ENCODE measurements at places on chromosomes 1 and 21.

- DNase-seq = no peak
These were observed 36.3 kb upstream of the MYOCOS start for GRCh38 chr1:171585715-171586114.

- DNase-seq = no peak
These were observed 65.1 kb upstream of the BMP8A start for GRCh38 chr1:39426346-39426745.

- no peak for DNase-seq
These were observed 35.1 kb upstream of the SEC16B start for GRCh38 chr1:178004926-178005391.

DNA sequence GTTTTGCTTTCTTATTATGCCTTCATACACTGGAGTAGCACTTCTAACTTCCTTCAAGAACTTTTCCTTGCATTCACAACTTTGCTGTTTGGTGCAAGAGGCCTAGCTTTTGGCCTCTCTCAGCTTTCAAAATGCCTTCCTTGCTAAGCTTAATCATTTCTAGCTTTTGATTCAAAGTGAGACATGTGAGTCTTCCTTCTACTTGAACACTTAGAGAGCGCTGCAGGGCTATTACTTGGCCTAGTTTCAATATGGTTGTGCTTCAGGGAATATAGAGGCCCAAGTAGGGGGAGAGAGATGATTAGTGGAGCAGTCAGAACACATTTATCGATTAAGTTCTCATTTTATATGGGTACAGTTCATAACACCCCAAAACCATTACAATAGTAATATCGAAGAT, 12.4 kb downstream of the ANGEL2 start:
- DNase-seq = no peak

- no peak for DNase-seq
These were observed 165.6 kb downstream of the PHTF1 start for GRCh38 chr1:113593550-113594297.

GRCh38 chr1:243234978-243235647, 20.0 kb downstream of the CEP170 start:
- no peak for DNase-seq

DNA sequence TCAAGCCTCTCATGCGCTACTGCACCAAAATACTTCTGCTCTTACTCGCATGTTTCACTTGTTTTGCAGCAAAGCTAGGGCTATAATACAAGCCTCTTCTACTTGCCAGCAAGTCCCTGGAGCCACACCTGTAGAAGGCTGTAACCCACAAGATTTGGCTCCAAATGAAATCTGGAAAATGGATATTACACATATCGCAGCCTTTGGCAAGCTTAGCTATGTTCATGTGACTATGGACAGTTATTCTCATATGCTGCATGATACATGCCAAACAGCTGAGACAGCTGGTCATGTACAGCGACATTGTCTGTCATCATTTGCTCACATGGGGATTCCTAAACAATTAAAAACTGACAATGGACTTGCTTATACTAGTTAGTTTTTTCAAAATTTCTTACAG, 270.3 kb downstream of the COL11A1 start:
- DNase-seq = no peak

DNA sequence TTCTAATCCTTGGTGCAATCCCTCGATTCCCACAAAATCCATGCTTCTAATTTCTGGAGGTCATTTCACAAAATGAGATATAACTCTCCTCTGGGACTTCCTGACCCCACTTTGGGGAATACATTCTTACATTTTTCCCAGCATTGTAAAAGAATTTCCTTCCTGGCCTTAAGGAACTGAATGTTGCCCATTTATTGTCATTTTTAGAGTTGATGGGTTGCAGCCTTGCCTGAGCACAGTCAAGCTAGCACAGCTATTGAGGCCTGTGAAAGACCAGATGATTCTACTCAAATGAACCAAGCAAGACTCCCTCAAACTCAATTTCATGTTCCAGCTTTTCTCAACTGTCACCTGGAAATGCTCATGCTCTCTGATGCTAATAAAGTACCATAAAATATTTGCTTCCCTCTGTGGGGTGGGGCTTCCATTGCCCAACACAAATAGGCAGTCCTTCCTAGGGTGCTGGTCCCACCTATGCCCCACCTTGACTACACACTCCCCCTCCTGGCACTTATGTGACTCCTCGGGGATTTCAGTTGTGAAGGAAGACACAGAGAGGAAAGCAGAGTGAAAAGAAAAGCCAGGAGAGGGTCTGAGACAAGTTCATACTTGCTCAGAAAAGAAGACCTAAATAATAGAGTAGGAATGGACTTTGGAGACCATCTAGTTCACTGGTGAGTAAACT, 24.0 kb upstream of the CDC7 start:
- DNase-seq = no peak

DNA sequence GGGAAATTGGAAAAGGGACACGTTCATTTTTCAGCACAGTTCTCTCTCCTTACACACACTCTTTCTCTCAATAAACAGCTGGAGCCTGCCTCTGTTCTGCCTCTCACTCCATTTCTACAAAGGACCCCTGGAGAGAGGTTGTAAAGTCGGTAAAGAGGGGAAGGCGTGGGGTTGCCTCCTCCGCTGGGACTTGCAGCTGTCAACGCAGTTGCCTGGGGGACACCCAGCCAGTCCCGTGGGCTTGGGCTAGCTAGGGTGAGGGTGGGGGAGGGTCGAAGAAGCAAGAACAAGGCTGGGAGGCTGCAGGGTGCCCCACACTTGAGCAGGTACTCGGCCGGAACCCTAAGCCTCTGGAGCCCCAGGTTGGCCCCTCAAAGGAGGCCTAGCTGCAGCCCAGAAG, 27.6 kb downstream of the C1orf216 start:
- no peak for DNase-seq

- DNase-seq = no peak
These were observed 10.7 kb upstream of the C1QTNF12 start for GRCh38 chr1:1256956-1257871.

DNA sequence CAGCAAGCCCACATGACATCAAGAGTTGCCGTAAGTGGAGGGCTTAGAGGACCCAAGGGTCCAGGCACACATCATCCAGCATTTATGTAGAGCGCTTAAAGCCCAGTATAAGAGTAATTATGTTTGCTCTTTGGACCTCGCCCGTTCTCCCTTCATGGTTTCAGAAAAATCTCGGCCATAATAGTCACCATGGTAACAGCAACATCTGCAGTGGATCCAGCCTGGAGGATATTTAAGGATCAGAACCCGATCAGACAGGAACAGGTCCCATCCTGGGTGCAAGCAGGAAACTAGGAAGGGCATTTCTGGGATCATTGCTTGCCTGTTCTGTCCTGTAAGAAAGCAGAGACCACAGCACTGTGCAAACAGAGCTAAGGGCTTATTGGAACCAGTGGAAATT, 89.9 kb upstream of the KAZN start:
- DNase-seq = no peak

DNA sequence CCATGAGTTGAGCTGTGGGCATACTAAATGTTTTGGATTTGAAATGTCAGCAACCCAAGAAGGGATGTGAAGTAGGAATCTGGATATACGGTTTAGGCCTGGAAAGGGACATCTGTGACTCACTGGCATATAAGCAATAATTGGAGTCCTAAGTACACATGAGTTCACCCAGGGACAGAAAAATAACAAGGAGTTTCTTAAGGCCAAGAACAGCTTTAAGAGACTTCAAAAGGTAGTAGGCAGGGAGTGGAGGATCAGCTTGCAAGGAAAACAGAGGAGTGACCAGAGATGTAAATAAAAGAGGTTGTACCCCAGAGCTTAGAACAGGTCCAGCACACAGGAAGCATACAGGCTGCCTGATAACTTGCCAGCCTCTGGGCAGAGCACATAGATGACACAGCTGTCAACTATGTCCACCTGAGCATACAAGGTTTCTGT, 28.1 kb downstream of the TMEM50B start:
- DNase-seq = no peak

GRCh38 chr1:48246727-48247126, 24.2 kb downstream of the SLC5A9 start:
- no peak for DNase-seq

DNA sequence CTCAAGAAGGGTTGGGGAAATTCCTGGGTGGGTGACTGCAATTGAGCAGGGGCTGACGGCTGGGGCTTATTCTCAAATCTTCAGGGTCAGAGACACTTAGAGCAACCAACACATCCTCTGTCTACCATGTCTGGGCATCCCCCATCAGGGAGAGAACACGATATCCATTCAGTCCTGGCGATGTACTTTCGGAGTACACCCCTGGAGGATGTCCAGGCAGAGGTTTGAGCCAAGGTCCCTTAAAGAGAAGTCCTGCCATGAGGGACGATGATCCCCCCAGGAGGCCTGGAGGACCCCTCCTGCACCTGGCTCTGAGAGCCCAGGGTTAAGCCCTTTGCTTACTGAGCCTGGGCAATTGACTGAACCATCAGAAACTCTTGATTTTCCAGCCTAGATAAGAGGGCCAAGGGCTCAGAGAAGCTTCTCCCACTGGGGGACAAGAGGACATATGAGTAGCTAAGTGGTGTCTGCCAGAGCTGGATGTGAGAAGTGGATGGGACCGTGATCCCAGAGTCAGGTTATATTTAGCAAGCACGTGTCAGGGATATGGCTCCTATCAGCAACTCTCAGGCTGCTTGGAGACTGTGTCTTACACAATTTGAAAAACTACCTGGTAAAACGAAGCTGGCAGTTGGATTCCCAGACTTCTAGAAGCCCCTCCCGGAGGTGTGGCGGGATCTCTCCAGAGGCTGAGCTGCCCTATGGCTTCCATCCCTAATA, 253.3 kb upstream of the VAMP3 start:
- DNase-seq = no peak

DNA sequence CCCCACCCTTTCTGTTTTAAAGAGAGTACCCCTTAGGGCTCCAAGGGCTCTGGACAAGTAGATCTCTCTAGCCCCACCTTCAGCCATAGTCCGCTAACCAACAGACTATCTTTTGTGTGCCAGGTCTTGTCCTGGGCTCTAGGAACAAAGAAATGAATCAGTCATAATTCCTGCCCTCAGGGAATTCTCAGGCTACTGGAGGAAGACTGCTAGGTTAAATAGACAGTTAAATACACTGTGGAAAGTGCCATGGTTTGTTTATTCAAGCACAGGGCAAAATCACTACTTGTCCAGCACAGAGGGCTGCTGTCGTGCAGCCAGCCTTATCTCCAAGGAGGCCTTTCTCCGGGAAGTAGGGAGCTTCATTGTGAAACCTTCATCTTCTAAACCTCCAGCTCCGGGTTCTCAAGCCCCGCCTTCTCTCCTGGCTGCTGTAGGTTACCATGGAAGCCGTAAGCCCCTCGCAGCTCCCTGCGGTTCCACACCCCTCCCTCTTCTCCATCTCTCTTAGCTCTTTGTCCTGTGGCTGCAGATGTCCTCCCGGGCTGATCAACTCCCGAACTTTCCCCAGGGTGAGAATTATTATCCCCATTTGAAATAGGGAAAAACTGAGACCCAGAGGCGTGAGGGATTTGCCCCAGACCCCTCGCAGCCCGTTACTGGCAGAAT, 29.8 kb downstream of the SHISAL2A start:
- no peak for DNase-seq

DNA sequence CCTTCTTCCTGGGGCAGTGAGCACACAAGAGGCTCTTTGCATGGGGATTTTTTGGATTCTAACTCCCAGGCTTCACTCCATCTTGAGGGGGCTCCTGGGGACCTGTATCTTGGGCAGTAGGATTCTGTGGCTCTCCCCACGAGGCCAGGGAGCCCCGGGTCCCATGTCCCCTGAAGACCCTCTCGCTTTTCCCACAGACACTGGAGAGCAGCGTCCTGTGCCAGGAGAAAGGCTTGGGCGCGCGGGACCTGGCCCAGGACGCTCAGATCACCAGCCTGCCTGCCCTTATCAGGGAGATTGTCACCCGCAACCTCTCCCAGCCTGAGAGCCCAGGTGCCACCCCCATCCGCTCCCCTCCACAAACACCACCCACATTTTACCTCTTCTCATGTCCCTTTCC, 735 bp downstream of the CROCC start:
- DNase-seq = no peak

GRCh38 chr1:162055062-162055461, 14.4 kb upstream of the NOS1AP start:
- no peak for DNase-seq

DNA sequence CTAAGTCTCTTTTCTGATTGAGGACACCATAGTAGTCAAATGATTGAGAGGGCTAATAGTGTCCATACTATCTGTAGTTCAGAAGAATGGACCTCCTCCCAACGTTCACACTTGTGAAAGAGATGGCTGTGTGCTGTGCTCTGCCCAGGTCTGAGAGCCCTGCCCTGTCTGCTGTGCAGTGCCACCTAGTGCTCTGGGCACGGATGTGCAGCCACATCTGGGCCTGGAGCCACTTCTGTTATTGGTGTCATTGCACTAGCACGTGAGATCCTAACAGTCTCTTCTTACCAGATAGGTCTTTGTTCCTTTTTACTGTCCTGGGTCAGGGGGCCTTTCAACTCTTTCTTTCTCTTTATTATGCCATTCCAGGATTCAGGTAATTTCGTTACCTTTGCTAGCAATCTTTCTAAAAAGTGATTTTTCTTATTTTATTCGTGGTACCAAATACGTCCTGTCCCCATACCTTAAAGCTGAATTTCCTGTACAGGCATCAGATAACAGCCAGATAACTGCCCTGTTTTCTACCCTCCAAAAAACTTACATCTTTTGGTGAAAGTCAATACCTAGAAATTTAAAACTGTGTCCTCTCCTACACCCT, 21.7 kb downstream of the INTS3 start:
- peak; percentile 67 for DNase-seq

DNA sequence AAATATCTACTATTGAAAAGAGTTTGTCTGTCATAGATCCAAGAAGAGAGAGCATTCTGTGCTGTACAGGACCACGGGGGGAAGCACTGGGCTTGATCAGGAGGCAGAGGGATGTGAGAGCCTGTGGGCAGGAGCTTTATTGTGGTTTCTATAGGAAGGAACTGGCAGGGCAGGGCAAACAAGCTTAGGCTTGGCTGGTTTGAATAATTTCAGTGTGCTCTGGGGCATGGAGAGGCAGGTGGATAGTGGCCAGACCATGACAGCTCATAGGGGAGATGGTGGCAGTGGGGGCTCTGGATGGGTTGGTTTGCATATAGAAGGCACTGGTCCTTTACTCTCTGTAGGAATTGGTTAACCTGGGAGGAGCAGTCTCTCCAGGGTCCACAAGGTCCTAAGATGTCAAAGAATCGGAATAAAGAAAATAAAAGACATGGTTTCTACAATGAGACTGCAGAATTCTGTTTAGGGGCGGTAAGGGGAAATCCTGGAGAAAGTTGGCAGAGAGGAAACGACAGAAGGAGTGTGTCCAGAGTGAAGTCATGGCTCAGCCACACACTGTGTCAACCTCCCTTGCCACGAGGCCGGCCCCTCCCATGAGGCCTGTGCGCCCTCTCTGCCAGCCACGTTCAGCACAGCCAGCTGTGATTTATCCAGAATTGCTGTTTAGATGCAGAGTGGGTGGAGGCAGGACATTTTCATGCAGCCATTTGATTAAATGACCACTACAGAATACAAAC, 81.7 kb upstream of the PGBD5 start:
- no peak for DNase-seq

GRCh38 chr1:80656014-80656636, 1144.6 kb upstream of the ADGRL2 start:
- no peak for DNase-seq

DNA sequence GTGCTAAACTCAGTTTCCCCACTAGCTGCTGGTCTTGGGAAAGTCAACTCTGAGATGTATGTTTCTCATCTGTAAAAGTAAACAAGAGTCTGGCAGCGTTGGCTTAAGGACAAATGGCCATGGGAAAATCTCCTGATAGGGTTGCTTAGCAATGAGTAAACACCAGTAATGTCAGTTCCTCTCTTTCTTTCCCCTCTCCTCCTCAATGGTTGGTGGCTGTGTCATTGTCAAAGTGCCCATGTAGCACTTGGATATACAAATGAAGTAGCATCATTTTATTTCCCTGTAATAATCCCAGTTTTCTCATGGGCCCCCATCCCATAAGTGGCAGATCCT, 2.2 kb upstream of the FYB2 start:
- no peak for DNase-seq

- no peak for DNase-seq
These were observed 42.6 kb downstream of the CD34 start for GRCh38 chr1:207868251-207868773.

All from stimulated activated CD4-positive, alpha-beta T cell treated with anti-CD3 and anti-CD28 coated beads, Interleukin-12 subunit alpha, Interleukin-12 subunit beta, amount 100 ng/mL, for 4 hours (primary cell).